Spinal cord (tissue), 10 donors: ENCODE measurements at places on chromosomes 1 and 21.

DNA sequence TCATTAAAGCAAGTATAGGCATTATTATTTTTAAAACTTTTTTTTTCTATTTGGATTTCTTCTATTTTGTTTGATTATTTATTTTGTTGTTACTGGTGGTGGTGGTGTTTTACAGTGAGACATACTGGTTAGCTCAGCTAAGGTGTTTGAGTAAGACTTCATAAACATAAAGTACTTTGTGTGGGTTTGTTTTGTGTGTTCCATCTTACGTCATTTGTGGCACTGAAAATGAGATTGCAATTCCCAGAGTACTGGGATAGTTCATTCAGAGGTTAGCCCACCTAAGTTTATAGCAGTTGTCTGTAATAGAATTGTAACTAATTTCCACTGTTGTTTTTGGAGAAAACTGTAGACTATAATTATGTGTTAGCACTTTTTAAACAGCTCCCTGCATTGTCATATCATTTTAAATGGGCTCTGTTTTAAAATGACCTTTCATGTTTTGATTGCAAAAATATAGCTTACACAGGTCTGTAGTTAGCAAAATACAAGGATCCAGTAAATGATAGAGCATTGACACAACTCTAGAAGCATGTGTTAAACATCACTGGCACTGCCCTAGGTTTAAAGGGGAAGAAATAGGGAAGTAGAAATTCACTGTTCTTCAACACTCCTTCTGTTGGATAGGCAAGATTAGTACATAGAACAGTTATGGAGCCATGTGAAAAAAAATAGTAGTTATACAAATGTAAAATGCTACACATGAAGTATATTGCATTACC, 171.7 kb downstream of the NFIA start:
- no peak for DNase-seq

DNA sequence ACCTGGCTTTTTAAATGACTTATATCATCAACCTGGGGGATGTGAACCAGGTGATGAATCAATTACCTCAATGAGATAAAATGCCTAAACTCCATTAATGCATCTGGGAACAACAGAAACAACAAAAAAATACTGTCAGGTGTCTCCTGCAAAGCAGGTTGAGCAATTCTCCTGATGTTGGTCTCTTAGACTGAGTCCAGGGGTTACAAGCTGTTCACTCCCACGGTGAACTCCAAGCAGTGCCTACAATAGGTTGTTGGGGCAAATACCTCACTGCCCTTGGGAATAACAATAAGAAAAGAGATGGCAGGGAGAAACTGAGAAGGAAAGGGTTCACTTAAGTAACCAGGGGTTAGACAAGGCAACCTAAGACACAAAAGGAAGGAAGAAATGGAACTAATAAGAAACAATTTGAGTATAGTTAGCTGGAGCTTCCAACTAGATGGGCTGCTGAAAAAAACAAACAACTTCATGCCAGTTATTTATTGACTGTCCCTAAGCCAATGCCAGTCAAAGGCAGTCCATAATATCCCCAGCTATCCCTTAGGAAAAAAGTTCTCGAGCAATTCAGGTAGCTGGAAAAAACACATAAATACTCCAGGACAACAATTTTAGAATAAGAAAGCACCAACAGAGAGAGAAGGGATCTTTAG, 97.6 kb upstream of the MAGI3 start:
- no peak for DNase-seq

- no peak for DNase-seq
Measured at GRCh38 chr1:114235960-114236359, 82.3 kb upstream of the SYT6 start.

GRCh38 chr1:172894349-172895049, 156.2 kb downstream of the TNFSF18 start:
- no peak for DNase-seq

DNA sequence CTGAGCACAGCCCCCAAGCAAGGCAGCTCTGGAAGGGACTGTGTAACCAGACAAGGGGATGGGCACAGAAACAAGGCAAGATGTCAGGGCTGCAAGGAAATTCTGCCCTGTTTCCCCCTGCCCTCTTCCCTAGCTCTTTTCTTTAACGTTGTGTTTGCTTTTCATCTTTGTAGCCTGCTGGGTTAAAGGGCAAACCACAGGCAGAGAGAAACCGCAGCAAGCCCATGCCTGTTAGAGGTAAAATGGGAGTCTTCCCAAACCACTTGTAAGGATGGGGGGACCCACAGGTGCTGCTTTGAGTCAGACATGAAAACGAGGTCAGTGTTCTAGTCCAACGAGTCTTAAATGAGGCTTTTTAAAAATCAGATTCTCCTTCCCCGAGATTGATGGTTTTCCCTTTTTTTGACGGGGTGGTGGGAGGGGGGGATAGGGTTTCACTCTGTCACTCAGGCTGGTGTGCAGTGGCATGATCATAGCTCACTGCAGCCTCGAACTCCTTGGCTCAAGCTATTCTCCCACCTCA, 13.3 kb downstream of the TGFBR3 start:
- DNase-seq = no peak

DNA sequence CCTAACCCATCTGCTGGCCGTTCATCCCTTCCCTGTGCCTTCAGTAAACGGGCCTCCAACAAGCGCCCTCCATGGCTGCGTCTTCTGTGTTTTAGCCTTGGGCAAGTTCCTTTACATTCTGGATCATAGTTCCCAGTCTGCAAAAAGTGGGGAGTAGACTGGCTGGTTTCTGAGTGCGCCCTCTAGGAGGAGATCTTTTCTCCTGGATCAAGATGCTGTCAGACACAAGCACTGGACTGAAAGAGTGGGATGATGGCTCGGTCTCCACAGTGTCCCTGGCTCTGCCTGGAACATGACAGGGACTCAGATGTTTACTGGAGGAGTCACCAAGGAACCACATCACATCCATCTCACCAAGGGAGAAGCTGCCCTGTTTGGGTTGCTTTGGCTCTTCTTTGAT, 88.8 kb downstream of the PRDM2 start:
- no peak for DNase-seq

DNA sequence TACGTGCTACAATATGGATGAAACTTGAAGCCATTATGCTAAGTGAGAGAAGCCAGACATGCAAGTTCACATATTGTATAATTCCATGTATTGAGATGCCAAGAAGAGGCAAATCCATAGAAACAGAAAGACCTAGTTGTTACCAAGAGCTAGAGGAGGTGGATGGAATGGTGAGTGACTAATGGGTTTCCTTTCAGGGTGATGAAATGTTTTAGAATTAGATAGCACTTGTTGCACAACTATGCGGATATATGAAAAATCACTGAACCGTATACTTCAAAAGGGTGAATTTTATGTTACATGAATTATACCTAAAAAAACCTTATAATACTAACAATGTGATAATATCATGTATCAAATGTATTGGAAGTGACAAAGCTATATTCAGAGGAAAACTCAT, 18.1 kb downstream of the EPHA10 start:
- DNase-seq = no peak

- DNase-seq = no peak
Measured at GRCh38 chr1:193539731-193540459, 353.5 kb upstream of the B3GALT2 start.

DNA sequence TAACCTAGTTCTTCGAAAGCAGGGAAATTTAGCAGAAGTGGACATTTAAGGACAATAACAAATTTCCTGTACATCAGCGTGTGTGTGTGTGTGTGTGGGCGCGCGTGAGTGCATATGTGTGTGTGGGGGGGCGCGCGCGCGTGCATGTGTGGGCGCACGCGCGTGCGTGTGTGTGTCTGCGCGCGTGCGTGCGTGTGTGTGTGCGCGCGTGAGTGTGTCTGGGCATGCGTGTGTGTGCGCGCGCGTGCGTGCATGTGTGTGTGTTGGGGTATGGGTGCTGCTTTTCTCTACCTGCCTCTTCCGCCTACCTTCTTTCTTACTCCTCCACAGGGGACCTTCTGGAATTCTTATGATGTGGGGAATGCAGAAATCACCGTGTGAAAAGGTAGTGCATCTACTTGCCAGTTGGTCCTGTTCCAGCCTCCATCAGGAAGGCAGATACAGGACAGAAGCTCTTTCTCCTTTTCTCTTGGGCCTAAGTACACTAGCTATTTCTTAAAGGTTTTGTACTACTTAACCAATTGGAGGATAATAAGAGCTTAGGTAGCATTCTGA, 165.4 kb upstream of the KCNK2 start:
- DNase-seq = no peak

DNA sequence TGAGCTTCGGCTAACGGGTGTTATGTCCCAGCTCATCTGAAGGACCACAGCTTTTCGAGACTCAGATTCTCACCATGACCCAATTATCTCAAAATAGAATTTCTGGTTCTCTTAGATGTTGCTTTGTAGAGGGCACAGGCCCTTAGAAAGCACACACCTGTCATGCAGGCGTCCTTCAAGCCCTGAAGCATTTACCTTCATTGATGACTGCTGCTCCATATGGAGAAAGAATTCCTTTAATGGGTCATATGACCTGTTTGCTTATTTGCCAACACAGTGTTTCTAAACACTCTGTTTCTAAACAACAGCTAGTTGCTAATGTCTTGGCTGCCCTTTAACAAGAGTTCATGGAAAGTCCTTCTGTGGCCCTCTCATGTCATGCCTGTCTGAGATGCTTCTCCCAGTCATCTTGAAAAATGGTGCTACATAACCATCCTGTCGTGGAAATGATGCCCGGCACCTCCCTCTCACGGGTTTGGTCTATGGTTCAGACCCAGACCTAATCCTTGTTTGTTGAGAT, 495.7 kb downstream of the KIF26B start:
- DNase-seq = no peak

DNA sequence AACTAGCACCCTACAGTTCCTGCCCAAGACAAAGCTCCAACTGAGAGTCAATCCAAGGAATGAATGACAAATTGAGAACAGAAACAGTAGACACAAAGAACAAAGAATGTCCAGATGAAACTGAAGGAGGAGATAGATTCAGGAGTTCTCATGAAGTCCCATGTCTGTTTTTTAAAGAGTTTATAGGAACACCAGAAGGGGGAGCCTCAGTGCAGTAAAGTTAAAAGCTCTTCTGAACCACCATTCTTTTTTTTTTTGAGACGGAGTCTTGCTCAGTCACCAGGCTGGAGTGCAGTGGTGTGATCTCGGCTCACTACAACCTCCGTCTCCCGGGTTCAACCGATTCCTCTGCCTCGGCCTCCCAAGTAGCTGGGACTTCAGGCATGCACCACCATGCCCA, 323.6 kb downstream of the MRPL39 start:
- no peak for DNase-seq

GRCh38 chr1:175073061-175073460, 5.4 kb downstream of the TNN start:
- DNase-seq = no peak

DNA sequence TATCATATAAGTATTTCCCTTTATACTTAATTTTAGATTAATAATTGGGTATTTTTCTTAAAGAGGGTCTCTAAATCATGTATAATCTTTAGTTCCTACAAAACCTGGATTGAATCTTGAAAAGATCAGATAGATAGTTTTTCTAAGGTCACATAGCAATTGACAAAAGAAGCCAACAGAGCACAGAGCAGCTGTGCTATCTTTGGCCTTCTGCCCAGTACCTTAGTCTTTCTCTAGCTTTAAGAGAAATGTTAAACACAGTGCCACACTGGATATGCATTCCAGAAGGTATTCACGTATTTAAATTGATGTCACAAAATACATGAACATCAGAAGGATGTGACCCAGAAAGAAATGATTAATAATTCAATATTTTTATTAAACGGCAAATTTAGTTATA, 86.8 kb downstream of the C21orf91 start:
- no peak for DNase-seq
